Stimulated activated CD4-positive, alpha-beta T cell treated with anti-CD3 and anti-CD28 coated beads, Interleukin-1b, Interleukin-23, amount 100 ng/mL, for 48 hours (primary cell): ENCODE measurements at places on chromosomes 7 and 10.

DNA sequence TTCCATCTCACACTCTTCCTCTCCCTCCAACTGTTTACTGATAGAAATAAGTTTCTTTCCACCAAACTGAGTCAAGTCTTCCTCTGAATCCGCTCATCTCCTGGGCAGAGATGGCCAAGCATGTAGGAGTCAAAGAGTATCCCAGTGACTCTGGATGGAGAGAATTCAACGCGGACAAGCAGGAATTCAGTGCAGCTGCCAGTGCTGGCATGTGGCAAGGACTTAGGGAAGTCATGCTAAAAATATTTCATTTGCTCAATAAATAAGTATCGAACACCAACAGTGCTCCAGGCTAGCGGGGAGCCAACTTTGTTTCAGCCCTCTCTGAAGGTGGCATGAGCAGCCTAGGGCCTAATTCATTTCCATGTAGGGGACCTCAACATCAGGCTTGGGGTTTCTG is 351.6 kb upstream of the ZMIZ1 start:
- DNase-seq, result no peak

GRCh38 chr7:155371331-155371883 is 73.7 kb downstream of the INSIG1 start:
- DNase-seq, result no peak

GRCh38 chr7:2175091-2175490 is 57.7 kb downstream of the MAD1L1 start:
- no peak for DNase-seq

GRCh38 chr7:107898997-107899594 is 8.1 kb downstream of the DLD start:
- no peak for DNase-seq

DNA sequence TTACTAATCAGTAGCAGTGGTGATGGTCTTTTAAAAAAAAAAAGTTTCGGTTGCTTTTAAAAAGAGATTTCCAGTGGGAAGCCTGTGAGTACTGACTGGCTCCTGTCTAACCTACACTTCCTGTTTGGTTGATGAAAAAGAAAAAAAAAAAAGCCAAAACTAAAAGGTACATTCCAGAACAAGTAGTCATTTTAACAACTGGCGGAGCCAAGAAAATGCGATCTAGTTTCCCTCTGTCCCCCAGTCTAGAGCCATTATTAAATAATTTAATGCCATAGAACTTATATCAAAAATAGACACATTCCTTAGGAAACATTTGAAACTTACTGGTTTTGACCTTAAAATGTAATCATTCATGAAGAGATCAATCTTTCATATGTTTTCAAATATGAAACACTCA is 254.2 kb upstream of the C7orf33 start:
- DNase-seq, result no peak

DNA sequence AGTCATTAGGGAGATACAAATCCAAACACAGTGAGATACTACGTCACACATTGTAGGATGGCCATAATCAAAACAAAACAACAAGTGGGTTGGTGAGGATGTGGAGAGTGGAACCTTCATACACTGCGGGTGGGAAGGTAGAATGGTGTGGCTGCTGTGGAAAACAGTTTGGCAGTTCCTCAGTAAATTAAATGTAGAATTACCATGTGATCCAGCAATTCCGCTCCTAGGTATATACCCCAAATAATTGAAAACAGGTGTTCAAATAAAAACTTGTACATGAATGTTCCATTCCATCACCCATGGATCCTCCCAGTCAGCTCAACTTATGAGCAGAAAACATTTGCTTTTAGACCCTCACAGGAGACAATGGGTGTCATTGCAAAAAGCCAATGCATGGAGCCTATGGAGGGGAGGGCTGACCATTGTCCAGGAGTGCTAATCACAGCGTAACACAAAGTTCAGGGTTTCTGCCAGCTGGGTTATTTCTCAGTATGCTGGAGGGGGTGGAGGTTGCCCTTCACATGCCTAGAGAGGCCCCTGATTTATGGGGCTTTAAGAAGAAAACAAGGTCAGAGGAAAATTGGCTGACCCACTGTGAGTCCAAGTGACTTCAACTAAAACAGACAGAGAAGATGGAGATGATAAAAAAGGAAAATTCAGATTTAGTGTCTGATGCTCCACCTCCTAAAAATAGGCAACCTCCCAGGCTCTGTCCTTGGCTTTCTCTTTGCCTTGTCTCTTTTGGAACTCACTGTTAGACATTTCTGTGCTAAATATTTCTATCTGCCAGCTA is 124.1 kb downstream of the WDR11 start:
- DNase-seq, result no peak

- no peak for DNase-seq
Measured at GRCh38 chr10:5560142-5560816, 35.5 kb downstream of the CALML3 start.

- DNase-seq, result no peak
Measured at GRCh38 chr10:35933940-35934641, 292.0 kb upstream of the FZD8 start.

GRCh38 chr10:19043431-19043830 is 5.2 kb upstream of the MALRD1 start:
- DNase-seq, result no peak

DNA sequence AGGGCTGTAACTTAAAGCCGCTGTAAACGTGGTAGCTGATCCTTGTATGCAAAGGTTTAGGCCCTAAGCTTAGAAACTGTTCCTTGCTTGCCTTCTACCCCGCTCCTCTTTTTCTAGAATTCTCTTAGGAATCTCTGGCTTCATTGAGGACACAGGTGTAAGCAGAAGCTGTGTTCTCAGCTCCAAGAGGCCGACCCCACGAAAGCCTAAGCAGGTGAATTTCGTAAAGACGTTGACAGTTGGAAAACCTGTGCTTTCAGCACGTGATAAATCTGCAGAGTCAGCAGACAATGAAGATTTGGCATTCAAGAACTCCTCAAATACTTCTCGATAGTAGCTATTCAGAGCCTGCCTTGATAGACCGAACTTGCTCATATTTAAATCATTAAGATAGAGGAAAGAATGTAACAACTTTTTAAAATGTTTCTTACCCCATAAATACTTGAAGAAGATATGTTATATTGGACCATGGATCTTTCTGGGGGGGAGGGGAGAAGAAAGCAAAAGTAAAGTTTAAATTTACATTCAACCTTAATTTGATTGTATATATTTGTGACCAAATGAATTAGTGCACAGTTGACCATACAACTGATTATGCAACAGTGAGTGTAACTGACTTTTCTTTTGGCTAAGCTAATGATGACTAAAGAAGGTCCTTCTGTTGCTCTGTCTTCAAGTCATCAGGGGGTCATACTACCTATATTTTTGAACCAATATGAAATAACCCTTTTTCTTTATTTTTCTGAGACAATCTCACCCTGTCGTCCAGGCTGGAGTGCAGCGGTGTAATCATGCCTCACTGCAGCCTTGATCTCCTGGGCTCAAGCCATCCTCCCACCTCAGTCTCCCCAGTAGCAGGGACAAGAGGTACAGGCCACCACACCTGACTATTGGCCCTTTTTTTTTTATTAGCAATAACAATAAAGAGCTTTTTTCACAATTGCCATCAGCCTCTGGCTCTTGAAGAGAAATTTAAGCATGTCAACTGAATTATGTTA is 1.2 kb upstream of the GDI2 start:
- peak; percentile 18 for DNase-seq

DNA sequence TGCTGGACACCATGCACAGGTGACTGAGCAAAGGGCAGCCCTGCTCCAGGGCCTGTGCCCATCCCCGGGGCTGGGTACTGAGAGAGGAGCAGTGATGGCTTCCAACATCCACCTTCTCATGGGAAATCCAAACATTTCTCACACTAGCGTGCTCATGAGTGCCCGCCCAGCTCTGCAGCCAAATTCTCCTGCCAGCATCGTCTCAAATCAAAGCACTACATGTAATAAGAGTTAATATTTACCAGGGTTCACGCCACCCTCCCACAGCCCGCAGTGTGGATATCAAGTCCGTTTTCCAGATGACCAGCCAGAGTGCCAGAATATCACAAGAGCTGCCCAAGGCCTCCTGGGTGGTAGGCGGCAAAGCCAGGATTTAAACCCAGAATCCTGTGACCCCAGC is 12.1 kb downstream of the IL15RA start:
- DNase-seq, result no peak

DNA sequence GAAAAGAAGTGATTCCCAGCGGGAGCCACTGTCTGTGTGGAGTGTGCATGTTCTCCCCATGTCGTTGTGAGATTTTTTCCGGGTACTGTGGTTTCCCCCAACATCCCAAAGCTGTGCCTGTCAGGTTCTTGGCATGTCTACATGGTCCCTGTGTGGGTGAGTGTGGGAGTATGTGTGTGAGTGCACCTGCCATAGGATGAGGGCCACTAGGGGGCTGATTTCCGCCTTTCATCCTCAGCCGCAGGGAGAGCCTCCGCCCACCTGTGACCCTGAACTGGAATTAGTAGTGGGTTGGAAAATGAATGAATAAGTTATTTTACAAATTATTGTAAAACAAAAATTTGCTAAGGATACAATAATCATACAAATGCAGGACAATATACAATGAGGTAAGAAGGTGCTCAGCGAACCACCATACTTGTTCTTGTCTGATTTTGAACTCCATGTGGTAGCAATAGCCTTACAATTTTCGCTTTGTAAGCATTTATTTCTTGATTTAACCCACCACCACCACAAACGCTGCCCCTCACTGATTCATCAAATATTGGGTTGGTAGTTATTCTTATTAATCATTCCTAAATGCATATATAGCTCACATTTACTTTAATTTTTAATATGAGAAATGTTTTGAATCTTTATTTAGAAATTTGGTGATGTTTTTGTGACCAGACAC is 641.2 kb upstream of the VSTM2A start:
- no peak for DNase-seq

DNA sequence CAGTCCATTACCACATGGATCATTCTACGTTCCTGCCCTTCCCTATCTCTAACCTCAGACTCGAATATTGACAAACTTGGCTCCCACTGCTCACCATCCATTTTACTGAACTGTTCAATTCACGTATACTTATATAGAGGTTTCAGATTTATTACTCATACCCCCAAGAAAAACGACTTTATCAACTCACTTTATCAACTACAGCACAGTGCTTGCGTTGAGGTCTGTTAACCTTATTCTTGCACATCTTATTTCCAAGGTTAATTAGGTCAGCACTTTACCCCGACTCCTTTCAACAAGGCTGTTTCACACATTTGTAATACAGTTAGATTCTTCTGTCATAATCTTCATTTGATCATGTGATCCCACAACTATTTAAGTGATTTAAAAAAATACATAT is 162.3 kb upstream of the AHR start:
- DNase-seq, result no peak

GRCh38 chr7:47143339-47143738 is 438.6 kb downstream of the TNS3 start:
- DNase-seq, result no peak

DNA sequence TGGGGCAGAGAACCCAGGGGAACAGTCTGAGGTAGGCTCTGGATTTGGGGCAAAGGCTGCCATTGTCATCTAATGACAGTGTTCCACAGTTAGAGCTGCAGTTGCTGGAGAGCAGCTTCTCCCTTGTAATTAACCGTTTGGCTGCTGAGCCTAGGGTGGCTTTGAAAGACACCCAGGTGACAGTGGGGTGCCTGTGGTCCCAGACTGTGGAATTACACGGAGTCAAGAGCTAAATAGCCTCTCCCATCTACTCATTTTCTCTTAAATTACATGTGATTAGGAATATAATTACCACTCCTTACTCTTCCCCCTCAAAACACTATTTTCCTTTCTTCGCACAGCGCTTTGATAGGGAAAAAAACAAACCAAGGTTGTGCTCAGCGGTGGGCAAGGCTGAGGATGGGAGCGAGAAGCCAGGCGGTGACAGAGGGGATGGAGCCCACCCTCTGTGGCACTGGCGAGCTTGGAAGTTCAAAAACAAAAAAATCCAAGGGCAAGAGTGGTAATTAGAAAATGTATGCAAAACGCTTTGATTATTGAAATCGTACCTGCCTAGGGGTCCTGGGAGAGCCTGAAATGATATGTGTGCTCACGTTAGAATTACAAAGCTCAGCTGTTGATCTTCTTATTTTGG is 44.1 kb downstream of the BAMBI start:
- no peak for DNase-seq

DNA sequence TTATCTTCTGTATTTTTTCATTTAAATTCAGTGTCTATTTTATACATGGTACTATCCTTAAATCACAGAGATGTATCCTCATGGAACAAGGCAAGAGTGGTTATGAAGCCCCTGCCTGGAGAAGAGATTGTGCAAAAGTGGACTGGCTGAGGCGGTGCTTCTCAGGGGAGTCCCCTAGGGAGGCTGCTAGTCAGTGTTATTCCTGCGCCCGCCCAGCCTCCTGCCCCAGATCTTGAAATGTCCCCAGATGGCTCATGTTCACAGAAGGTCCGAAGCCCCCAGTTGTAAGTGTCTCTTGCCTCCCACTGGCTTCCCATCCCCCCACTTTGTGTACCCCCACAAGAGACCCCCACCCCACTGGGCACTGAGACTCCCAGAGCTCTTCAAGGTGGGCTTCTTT is 366.9 kb downstream of the TNS3 start:
- no peak for DNase-seq

DNA sequence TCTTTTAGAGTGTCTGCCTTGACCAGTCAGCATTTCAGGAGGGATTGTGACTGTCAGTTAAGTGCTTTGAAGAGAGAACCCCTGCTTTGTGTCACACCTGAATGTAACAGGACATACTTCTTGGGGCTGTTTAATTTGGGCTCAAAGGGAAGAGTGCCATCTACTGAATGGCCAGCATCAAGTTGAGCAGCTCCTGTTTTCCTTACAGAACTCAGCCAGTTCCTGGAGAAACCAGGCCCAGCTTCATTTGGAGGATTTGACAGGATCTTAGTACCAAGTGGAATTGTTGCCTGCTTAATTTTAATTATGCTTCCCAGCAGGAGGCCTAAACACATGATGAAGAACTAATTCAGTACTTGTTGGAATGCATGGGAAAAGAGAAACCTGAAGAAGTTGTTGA is 8.3 kb downstream of the ADD3 start:
- DNase-seq, result no peak

DNA sequence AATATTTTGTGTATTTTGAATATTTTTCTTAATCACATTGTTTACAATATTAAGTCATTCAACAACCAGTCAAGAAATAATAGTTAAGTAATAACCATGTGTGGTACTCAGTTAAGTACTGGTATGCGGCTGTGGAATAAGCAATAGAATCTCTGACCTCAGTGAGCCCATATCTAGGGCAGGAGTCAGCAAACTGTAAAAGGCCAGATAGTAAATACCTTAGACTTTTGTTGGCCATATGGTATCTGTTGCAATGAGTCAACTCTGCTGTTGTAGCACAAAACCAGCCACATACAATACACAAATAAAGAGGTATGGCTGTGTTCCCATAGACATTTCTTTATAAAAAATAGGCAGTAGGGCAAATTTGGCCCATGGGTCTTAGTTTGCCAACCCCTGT is 311.6 kb upstream of the SEMA3A start:
- DNase-seq, result no peak

- DNase-seq, result no peak
Measured at GRCh38 chr7:152975076-152975475, 215.5 kb downstream of the ACTR3B start.
